ENCODE measurements at places on chromosomes 2 and 18. TPM values are rescaled to one million over a fixed set of nuclear protein-coding genes. Genes with fewer than 3 reads are reported as not detected.

SLC14A1 gene
- 3.5 TPM for total RNA-seq

PLCD4 gene
- total RNA-seq = 0.54 TPM

TCF7L1 gene
- total RNA-seq = not detected

TRABD2A gene
- 81.1 TPM for total RNA-seq

SIX3 gene
- not detected for total RNA-seq

CAPN14 gene
- 0.28 TPM for total RNA-seq

SERPINB3 gene
- not detected for total RNA-seq

PLEKHH2 gene
- 1.9 TPM for total RNA-seq

DLX1 gene
- not detected for total RNA-seq

GRCh38 chr2:150274108-150274507 is 213.4 kb downstream of the RND3 start:
- no peaks in the 10 kb centered on the region for H3K27me3 ChIP-seq
- H3K4me1 ChIP-seq = no peaks in the 10 kb centered on the region
- no peak overlapping the region for H3K27ac ChIP-seq
- no peak overlapping the region for H3K4me3 ChIP-seq

- no peak for DNase-seq
- no peak overlapping the region for H3K4me3 ChIP-seq
- peaks cover 12% of the 10 kb centered on the region for H3K4me1 ChIP-seq
These were observed 49.0 kb downstream of the ACTR2 start for GRCh38 chr2:65276609-65277008.

- H3K27ac ChIP-seq = peak overlapping the region; percentile 97
- H3K4me1 ChIP-seq = peaks cover 47% of the 10 kb centered on the region
- peak; percentile 82 for DNase-seq
- H3K36me3 ChIP-seq = peaks cover 8% of the 10 kb centered on the region
- H3K4me3 ChIP-seq = peak overlapping the region; percentile 95
These were observed 28.4 kb upstream of the CASP8 start for GRCh38 chr2:201231781-201232466.

GRCh38 chr18:68299906-68300305 is 415.0 kb downstream of the TMX3 start:
- H3K27me3 ChIP-seq = no peaks in the 10 kb centered on the region
- no peak for DNase-seq
- H3K4me1 ChIP-seq = no peaks in the 10 kb centered on the region
- no peaks in the 10 kb centered on the region for H3K36me3 ChIP-seq
- no peak overlapping the region for H3K27ac ChIP-seq

- no peak overlapping the region for H3K27ac ChIP-seq
- no peaks in the 10 kb centered on the region for H3K36me3 ChIP-seq
- no peaks in the 10 kb centered on the region for H3K4me1 ChIP-seq
- DNase-seq = no peak
These were observed 60.6 kb downstream of the SCN1A start for GRCh38 chr2:166067229-166067628.

GRCh38 chr2:63283273-63283672 is 232.6 kb downstream of the OTX1 start:
- H3K4me1 ChIP-seq = no peaks in the 10 kb centered on the region
- DNase-seq = no peak
- no peak overlapping the region for H3K27ac ChIP-seq
- H3K27me3 ChIP-seq = no peaks in the 10 kb centered on the region

DNA sequence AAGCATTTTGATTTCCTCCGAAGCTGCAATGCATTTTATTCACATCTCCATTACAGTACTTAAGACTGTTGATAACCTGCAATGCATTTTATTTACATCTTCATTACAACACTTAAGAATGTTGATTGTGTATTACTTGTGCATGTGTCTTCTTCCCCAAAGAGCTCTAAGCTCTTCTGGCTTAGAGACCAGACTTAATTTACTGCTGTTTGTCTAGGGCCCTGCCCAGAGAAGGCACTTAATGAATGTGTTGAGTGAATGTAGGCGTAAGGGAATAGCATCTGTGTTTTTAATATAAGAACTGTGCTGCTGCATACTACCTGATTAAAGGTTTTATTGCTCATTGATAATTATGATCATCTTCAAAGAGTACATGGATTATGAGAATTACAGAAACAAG is 295.6 kb downstream of the ZNF385B start:
- DNase-seq = no peak
- H3K36me3 ChIP-seq = no peaks in the 10 kb centered on the region
- H3K4me1 ChIP-seq = no peaks in the 10 kb centered on the region
- no peak overlapping the region for H3K27ac ChIP-seq
- no peak overlapping the region for H3K4me3 ChIP-seq

GRCh38 chr2:136005462-136006196 is 20.2 kb upstream of the DARS1 start:
- no peak overlapping the region for H3K27ac ChIP-seq
- H3K4me3 ChIP-seq = no peak overlapping the region

- no peaks in the 10 kb centered on the region for H3K4me1 ChIP-seq
- no peak overlapping the region for H3K27ac ChIP-seq
- H3K36me3 ChIP-seq = no peaks in the 10 kb centered on the region
- H3K4me3 ChIP-seq = no peak overlapping the region
These were observed 83.6 kb downstream of the FHOD3 start for GRCh38 chr18:36381075-36381474.

- DNase-seq = no peak
- no peaks in the 10 kb centered on the region for H3K4me1 ChIP-seq
- H3K27me3 ChIP-seq = no peaks in the 10 kb centered on the region
- H3K36me3 ChIP-seq = no peaks in the 10 kb centered on the region
These were observed 105.2 kb upstream of the ARHGAP28 start for GRCh38 chr18:6624271-6624660.

DNA sequence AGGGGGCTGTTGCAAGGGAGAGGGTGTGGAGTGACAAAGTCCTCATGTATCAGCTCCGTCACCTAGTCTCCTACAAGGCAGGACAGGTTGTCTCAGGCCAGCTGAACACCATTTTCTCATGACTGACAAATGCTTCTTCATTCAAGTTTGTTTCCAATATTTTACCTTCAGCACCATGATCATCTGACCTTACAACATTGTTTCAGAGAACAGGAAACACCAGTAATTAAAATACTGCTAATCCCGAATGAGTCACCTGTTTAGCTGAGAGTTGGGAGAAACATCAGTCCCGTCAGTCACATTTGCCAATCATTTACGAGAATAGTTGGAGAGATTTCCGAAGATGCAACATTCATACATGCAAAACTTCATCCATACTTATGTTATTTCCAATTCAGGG is 25.7 kb upstream of the SP5 start:
- no peaks in the 10 kb centered on the region for H3K4me1 ChIP-seq
- H3K4me3 ChIP-seq = no peak overlapping the region
- no peak overlapping the region for H3K27ac ChIP-seq
- no peaks in the 10 kb centered on the region for H3K36me3 ChIP-seq

DNA sequence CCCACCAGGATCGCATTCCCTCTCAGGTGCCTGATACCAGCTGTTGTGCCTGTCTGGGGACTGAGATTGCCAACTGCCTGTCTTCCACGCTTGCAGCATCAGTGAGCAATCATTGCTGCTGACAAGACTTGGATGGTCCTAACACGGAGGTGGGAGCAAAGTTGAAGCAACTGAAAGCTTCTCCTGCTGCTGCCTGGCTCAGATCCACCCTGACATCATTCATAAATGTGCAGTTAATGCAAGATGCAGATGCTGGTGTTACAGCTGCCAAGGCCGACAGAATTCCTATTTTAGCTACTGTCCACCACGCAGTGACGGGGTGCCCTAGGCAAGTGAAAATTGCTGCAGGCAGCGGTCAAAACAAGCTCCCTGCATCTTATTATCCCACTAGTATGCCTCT is 131.4 kb downstream of the VWC2L start:
- no peak overlapping the region for H3K4me3 ChIP-seq
- no peak for DNase-seq
- no peak overlapping the region for H3K27ac ChIP-seq
- no peaks in the 10 kb centered on the region for H3K4me1 ChIP-seq
- no peaks in the 10 kb centered on the region for H3K27me3 ChIP-seq

DNA sequence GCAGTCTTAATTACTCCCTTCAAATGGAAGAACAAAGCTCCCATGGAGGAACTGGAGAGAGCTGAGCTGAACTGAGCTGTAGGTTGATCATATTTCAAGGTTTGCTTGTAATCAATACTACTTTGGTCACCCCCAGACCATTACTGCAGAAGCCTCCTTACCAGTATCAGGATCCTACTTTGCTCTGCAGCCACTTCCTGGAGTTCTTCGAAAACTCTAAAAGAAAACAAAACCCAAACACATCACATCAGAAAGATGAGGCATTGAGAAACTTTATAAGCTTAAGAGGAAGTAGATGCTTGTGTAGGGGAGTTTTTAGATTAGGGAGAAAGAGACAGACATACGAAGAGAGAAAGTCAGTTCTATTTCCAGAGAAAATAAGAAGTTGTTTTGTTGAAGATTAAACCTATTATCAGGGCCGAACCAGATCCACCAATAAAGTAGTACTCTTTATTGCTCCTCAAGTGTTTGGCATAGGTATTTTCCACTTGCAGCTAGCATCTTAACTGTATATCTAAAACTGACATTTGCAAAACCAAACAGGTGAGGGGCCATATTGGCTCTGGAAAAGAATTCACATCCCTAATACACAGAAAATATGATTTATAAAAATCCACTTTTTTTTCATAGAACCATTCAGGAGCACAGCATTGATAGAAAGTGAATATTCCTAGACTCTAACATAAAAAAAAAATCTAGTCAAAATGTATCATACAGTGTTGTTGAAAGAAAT is 166.9 kb upstream of the KLF7 start:
- peak overlapping the region; percentile 73 for H3K27ac ChIP-seq
- no peak for DNase-seq
- H3K36me3 ChIP-seq = peaks cover 1% of the 10 kb centered on the region

GRCh38 chr2:10007435-10007834 is 35.9 kb upstream of the KLF11 start:
- H3K27ac ChIP-seq = no peak overlapping the region
- H3K4me1 ChIP-seq = no peaks in the 10 kb centered on the region
- no peaks in the 10 kb centered on the region for H3K36me3 ChIP-seq
- no peak overlapping the region for H3K4me3 ChIP-seq

GRCh38 chr18:10101729-10102128 is 187.9 kb downstream of the VAPA start:
- no peak overlapping the region for H3K4me3 ChIP-seq
- H3K4me1 ChIP-seq = no peaks in the 10 kb centered on the region
- DNase-seq = no peak

DNA sequence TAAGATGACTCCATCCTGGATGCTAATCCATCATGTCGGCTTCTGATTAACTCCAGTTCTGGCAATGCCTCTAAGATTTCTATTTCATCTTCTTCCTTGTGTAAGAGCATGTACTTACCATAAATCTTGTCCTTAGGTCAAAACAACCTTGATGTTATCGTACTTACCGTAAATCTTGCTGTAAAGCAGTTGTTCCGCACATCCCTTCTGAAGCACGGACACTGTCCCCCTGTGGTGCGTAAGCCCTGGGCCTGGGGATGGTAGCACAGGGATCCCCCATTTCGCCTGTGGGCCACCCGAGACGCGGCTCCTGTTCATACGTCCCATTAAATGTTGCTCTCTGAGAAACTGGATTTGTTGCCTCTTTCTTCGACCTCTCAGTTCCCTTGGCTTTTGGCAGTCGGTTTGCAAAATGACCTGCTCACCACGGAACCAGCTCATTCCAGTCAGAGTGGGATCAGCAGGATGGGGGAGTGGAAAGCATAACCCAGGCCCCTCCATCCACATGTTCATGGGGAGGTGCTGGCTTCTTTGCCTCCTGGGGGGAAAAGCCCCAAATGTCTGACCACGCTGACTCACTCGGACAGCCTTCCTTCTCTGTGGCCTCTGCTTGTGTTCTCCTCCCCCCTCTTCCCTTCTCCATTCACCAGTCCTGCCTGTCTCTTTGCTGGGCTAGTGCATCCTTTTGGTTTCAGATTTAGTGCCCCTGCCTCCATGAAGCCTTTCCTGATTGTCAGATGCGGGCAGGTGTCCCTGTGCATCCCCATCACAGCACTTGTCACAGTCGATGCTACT is 49.9 kb downstream of the RAB31 start:
- peaks cover 4% of the 10 kb centered on the region for H3K4me1 ChIP-seq
- no peak for DNase-seq
- H3K27me3 ChIP-seq = peaks cover 18% of the 10 kb centered on the region
- no peak overlapping the region for H3K27ac ChIP-seq
- H3K4me3 ChIP-seq = no peak overlapping the region

GRCh38 chr18:25832001-25832604 is 258.3 kb downstream of the SS18 start:
- H3K36me3 ChIP-seq = no peaks in the 10 kb centered on the region
- no peak overlapping the region for H3K27ac ChIP-seq
- H3K4me1 ChIP-seq = no peaks in the 10 kb centered on the region
- no peak overlapping the region for H3K4me3 ChIP-seq

- H3K27me3 ChIP-seq = no peaks in the 10 kb centered on the region
- no peak overlapping the region for H3K27ac ChIP-seq
- DNase-seq = no peak
These were observed 266.1 kb upstream of the CYP26B1 start for GRCh38 chr2:72413716-72414115.

- DNase-seq = no peak
- H3K4me3 ChIP-seq = no peak overlapping the region
- H3K27ac ChIP-seq = no peak overlapping the region
- no peaks in the 10 kb centered on the region for H3K4me1 ChIP-seq
- peaks cover 3% of the 10 kb centered on the region for H3K27me3 ChIP-seq
These were observed 83.4 kb upstream of the TXNDC2 start for GRCh38 chr18:9802175-9803062.

DNA sequence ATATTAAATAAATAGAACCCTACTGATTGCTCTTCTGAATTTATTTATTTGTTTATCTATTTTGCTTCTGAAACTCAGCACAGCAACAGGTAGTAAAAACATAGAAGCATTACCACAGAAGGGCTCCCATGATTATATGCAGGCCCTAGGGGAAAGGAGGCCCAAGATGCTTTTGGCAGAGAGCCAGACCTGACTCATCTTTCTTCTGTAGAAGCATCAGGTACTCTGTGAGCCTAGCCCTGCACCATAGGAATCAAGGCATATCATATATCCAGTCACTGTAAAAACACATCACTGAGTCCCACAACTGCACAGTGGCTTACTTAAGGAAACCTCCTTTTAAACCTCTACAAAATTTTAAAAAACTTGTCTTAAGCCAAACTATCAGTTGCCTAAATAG is 1.8 kb downstream of the SCN9A start:
- no peak overlapping the region for H3K4me3 ChIP-seq
- peaks cover 44% of the 10 kb centered on the region for H3K27me3 ChIP-seq
- no peak for DNase-seq
- no peaks in the 10 kb centered on the region for H3K36me3 ChIP-seq
- peaks cover 10% of the 10 kb centered on the region for H3K4me1 ChIP-seq
- H3K27ac ChIP-seq = no peak overlapping the region
